HFF-Myc (cell line): ENCODE measurements at places on chromosomes 16 and 17.

- DNase-seq: no peak
These were observed 3.0 kb downstream of the NTAN1 start for GRCh38 chr16:15052747-15053476.

DNA sequence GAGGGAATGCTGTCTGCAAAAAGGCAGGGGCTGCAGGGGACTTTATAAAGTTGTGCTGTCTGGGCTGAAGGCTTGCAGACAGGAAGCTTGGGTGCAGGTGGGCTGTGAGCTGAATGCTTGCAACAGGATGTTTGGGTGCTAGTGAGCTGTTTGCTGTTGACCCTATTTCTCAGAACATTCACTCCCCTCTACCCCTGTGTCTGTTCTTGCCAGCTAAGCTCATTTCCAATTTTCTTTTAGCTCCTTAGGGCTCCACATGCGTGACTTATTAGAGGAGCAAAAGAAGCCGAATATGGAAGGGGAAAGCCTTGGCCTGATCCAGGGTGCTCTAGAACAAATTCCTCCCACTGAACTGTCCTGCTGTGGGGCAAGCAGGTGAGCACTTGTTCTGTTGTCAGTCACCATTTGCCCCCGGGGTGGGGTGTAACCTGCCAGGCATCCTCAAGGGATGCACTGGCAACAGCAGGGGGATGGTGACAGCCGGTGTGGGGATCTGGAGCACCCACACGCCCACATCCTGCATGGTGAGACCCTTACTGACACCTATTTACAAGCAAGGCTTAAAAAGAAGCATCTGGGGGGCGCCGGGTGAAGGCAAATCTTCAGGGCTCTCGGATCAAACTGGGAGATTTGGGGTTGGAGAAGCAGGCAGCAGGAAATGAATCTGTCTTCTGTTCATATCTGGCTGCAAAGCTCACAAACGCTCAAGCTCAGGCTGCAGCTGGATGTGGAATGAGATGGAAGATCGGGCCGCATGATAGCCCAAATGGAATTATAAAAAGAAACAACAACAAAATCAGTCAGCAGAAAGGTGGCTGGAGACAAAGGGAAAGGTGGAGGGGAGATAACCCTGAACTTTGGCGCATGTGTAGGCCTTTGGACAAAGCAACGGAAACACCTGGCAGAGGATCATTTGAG, 21.1 kb upstream of the NUP93 start:
- DNase-seq: no peak

DNA sequence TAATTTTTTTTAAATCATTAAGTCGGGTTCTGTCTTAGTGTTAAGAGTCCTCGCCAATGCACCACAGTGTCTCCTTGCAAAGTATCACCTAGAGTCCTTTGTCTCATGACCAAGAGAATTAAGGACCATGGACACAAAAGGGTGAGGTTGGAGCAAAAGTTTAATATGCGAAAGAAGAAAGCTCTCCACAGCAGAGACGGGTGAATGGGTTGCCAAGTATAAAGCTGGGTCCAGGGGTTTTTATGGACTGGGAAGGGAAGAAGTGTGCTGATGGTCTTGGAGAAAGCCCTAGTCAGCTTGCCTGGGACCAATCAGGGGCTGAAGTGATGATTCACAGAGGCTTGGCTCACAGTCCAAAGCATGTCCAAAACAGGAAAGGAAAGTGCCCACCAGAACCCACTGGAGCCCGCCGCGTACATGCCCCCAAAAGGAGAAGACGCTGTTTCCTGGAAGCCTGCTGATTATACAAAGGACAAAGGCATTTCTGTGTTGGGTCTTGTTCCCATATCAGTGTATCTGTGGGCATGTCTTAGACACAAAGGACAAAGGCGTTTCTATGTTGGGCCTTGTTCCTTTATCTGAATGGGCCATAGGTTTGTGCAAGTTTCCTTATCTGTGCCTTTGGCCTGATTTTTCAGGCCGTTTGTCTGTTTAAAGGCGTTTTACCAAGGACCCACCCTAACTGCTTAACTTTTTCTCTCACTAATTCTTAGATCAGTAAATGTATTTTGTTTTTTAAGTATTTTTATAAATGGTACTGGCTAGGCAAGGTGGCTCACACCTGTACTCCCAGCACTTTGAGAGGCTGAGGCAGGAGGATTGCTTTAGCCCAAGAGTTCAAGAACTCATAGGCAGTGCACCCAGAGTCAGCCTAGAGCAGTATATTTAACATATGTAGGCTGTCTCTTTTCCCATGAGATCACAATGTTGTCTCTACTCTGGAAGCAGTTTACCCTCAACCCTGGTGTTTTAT, 28.7 kb upstream of the ATF7IP2 start:
- no peak for DNase-seq

GRCh38 chr17:40517981-40518380, 16.6 kb upstream of the TNS4 start:
- no peak for DNase-seq

DNA sequence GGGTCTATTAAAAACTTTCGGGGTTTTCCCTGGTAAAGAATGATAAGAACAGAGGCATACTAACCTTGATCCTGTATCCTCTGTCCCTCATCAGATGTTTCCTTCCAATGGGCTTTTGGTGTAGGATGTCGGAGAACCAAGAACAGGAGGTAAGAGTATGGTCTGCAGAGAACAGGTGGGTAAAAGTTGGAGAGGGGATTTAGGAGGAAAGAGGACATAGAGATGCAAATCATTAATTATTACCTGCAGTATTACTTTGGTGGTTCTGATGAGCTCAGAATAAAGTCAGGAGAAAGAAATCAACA, 4.3 kb downstream of the SNX11 start:
- no peak for DNase-seq

GRCh38 chr17:64007838-64008282, 9.7 kb downstream of the PRR29 start:
- DNase-seq: no peak

- no peak for DNase-seq
These were observed 6.9 kb upstream of the SLC13A2 start for GRCh38 chr17:28466521-28467048.

DNA sequence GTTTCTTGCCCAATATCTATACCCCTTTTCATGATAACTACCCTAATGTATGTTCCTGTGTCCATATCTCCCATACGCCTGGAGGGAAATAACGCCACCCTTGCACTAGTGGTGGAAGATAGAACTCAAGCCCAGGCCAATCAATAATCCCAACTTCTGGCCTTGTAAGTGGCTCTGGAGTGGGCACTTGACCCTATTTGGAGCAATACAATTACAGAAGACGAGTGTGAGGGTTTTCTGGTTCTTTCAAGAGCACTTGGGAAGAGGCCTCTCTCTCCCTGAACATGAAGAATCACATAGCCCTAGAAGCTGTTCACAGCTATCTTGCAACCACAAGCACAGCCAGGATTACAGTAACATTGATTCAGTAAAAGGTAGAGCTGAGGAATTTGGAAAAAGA, 217.9 kb downstream of the RAB11FIP4 start:
- DNase-seq: no peak

DNA sequence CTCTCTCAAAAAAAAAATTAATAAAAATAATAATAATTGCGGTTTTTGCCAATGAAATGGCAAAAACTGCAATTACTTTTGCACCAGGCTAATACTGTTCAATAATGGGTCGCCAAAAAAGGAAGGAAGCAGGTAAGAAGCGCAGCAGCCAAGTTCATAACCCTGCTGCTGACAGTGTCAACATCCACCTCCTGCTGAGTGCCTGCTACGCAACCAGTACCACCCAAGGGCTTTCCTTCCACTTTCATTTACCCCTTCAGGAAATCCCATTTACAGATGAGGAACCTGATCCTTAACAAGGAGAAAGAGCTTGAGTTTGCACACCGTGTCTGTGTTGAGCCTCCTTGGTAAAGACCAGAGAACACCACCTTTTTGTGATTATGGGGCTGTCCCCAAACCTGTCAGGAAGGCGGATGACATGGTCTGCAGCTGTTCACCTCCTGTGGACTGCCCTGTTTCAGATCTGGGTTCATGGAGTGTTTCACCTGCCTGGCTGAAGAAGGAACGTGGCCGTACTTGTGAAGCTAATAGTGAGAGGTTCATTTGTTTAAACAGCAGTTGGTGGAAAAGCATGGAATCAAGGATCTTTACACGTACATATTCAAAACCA, 378.0 kb downstream of the SLC39A11 start:
- DNase-seq: no peak

GRCh38 chr17:30323895-30324319, 9.9 kb downstream of the TMIGD1 start:
- DNase-seq: no peak

GRCh38 chr16:86347090-86347489, 163.2 kb upstream of the FOXF1 start:
- no peak for DNase-seq

DNA sequence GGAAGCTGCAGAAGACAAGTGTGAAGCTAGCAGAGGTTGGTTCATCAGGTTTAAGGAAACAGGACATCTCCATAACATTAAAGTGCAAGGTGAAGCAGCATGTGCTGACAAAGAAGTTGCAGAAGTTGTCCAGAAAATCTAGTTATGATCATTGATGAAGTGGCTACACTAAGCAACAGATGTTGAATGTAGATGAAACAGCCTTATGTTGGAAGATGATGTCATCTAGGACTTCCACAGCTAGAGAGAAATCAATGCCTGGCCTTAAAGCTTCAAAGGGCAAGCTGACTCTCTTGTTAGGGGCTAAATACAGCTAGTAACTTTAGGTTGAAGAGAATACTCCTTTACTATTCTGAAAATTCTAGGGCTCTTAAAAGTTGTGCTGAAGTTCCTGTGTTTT, 340.2 kb upstream of the SOX9 start:
- no peak for DNase-seq

DNA sequence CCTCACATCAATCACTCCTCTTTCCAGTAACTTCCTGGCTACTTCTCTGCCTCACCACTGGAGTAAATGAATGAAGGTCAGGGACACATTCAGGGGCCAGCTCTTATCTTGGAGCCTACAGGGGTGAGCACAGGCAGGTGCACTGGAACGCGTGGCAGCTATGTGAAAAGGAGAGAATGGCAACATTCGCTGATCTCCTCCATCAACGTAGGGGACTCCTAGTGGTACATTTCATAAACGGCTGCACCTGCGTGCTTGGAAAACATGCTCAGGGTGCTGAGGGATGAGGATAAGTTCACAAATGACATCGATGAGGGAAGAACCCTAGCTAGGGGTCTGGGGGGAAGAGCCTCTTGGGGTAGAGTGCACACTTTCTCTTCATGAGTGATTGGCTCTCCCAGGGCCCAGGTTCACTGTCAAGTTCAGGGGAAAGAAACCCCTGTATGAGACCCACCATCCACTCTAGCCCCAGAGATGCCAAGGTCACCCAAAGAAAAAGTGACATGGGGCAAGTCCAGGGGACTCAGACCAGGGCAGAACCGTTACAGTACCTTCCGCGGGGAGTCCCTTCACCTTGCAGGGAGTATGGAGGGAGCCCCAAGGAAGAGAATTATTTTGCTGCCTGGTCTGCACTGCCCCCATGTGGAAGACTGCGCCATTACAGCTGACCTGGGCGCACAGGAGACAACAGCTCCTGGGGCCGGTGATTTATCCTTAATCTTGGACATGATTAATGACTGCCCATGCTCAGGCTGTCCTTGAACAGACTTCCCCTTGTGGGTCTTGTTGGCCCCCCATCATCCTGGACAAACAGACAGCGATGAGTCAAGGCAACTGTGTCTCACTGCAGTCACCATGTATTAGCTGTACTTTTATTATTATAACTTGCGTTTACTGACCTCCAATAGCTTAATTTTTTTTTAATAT, 30.1 kb downstream of the VAC14 start:
- no peak for DNase-seq

DNA sequence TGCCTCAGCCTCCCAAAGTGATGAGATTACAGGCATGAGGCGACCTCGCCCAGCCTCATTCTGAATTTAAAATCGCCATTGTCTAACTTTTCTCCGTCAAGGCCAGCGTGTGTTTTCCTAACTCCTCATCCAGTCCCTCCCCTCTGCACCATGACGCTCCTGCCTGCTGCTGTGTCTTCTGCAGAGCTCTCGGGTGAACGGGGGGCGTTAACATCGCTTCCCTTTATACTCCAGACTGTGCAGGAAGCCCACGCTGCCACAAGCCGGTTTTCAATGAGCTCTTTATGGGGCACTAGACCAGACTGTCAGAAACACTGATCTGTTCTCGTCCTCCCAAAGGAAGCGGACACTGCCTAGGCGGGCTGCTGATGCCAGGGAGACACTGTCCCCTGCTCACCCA, 13.2 kb downstream of the AANAT start:
- DNase-seq: no peak

GRCh38 chr16:2501946-2502895, 11.5 kb upstream of the ATP6V0C start:
- no peak for DNase-seq

- DNase-seq: no peak
These were observed 59.3 kb downstream of the JPH3 start for GRCh38 chr16:87661561-87661960.

- DNase-seq: peak; percentile 77
These were observed 33.0 kb upstream of the SEC14L1 start for GRCh38 chr17:77107506-77108433.

- DNase-seq: no peak
These were observed 5.0 kb downstream of the HAS3 start for GRCh38 chr16:69110406-69110805.

DNA sequence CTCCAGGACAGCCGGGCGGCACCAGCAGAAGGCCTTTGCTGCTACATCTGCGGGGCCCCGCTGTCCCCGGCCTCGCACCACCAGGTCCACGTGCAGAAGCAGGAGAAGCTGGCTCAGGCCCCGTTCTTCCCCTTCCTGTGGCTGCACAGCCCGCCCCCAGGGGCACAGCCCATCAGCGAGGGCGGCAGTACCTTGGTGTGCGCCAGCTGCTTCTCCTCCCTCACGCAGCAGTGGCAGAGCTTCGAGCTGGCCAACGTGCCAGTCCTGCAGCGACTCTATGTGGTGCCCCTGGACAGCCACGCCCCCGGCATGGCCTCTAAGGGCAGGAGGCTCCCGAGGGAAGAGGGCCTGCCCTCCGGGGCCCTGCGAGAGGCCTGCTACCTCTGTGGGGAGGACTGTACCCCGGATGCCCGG, 58.3 kb upstream of the CIBAR2 start:
- no peak for DNase-seq

DNA sequence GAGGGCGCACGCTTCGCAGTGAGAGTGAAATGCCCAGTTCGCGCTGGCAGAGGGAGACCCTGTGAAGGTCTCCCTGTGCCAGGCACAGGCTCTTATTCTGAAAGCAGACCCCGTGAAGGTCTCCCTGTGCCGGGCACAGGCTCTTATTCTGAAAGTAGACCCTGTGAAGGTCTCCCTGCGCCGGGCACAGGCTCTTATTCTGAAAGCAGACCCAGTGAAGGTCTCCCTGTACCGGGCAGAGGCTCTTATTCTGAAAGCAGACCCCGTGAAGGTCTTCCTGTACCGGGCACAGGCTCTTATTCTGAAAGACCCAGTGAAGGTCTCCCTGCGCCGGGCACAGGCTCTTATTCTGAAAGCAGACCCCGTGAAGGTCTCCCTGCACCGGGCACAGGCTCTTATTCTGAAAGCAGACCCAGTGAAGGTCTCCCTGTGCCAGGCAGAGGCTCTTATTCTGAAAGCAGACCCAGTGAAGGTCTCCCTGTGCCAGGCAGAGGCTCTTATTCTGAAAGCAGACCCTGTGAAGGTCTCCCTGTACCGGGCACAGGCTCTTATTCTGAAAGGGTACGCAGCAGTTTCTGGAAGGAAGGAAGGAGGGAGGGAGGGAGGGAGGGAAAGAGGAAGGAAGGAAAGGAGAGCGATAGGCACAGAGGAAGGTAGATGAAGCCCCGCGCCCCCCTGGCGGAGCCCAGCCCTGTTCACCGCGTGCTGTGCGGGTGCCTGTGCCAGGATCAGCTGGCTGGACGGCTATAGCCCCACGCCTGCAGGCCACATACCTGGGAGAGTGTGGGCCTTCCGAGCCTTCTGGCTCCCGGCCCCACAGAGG, 55.3 kb downstream of the WDR45B start:
- DNase-seq: peak; percentile 69

GRCh38 chr16:30526137-30526822, at the start of gene ZNF768:
Gene ZNF768 (minus strand): TSS chr16:30526566. CDS start chr16:30526413, 153 bp downstream.
- DNase-seq: no peak

- no peak for DNase-seq
These were observed 27.0 kb upstream of the RASD1 start for GRCh38 chr17:17523001-17523730.
